DMS79 treated with DMSO at 0.1 percent for 48 hours (cell line): ENCODE measurements at places on chromosomes 6 and 20.

DNA sequence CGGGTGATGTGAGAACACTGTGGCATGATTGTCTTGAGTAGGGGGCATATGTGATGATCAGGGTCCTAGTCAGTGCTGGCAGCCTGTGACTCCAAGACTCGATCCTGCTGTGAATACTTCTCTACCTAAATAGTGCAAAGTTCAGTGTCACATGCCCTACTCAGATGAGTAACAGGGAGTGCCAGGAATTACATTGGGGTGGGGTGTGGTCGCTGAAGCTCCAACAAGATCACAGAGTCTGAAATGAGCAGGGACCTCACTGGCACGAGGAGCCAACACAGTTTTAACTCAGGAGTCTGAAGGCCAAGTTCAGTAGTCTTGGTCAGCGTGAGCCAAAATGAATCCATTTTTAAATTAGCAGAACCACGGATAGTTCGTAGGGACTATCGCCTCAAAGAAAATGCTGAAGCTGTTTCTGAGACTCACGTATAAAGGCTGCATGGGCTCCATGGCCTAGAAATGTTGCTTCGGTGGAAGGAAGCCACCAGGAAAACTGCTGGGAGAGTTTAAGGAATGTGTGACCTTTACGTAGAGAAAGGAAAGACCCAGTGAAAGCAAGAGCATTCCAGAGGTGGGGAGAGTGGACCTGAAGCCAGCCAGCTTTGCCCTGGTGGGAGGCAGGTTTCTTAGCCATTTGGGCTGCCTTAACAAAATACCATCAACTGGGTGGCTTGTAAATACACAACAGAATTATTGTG lies 72.2 kb downstream of the RPP40 start:
- DNase-seq: no peak

- no peak for DNase-seq
Measured at GRCh38 chr6:139760128-139760527, 385.7 kb upstream of the CITED2 start.

- no peak for DNase-seq
Measured at GRCh38 chr6:122845464-122845863, 56.4 kb downstream of the SMPDL3A start.

DNA sequence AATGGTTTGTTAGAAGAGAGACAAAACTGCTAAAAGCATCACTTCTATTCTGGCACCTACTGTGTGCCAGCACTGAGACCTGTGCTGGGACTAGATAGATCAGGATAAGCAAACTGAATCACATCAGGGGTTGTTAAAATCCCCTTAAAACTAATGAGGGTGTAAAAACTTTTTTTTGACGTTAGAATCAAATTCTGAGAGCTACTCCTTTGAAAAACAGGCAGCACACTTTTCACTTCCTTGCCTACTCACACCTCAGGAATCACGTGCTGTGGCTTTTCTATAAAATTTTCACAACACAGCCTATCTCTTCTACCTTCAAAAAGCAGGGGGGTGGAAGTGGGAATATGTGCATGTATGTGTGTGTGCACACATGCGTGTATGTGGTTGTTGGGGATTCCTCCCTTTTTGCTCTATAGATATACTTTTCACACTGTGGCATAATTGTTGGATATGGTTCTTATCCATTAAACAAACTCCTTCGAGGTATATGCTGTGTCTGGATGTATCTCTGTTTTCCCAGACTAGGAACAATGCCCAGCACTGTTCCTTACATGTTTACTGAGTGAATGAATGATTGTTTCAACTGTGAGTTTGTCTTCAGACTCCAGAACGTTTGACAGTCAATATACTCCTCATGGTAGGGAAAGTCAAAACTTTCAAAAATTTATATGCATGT lies 105.4 kb downstream of the FYN start:
- DNase-seq: no peak

GRCh38 chr20:42749556-42749955 lies 440.1 kb downstream of the PTPRT start:
- DNase-seq: no peak

DNA sequence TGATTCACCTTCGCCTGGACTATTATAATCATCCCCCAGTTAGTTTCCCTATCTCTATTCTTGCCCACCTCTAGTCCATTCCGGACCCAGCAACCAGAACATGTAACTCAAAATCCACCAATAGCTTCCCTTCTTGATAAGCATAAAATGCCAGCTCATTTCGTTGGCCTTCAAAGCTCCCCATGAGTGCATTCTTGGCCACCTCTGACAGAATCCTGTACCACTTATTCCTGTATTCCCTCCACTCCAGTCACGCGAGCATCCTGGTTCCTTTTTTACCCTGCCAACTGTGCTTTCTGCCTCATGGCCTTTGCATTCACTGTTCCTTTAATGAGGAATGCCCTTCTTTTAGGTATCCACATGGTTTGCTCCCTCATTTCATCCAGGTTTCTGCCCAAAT lies 36.7 kb downstream of the CYP24A1 start:
- no peak for DNase-seq

DNA sequence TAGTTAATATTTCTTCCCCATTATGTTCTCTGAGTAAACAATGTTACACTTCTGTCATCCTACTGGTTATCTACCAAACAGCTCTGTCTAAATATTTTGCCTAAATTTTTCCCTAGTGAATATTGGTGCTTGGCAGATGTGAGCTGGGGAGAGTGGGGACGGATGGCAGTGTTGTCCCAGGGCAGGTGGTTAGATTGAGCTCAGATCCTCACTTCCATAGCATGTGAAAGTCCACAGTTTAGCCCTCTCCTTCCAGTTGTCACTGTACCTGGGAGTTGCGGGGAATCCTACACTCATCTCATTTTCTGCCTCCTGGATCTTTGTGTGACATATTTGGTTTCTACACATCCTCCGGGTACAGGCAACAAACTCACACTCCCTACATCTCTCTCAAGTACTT lies 484.9 kb downstream of the EPM2A start:
- DNase-seq: no peak

DNA sequence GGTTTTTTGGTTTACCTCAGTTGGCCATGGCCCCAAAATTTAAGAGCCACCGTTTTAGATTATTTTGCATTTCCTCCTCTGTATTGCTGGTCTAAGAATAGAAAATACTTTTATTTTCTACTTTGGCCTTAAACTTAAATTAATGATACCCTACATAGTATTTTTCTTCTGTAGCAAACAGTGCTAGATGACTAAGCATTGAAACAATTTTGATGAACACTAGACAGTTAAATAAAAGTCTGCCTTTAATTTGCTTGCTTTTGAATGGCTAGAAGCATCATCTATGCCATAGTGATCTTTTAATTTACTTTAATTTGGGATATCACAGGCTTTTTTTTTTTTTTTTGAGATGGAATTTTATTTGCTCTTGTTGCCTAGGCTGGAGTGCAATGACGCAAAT lies 106.4 kb downstream of the CD109 start:
- no peak for DNase-seq

- no peak for DNase-seq
Measured at GRCh38 chr6:20415712-20416454, 14.2 kb downstream of the E2F3 start.

GRCh38 chr6:154125421-154125820 lies 86.4 kb downstream of the OPRM1 start:
- DNase-seq: no peak

- DNase-seq: no peak
Measured at GRCh38 chr6:31557443-31558317, 10.3 kb downstream of the NFKBIL1 start.

- peak; percentile 31 for DNase-seq
Measured at GRCh38 chr20:58852543-58853271, at the start of gene GNAS. Gene GNAS (plus strand): TSS chr20:58852716.

DNA sequence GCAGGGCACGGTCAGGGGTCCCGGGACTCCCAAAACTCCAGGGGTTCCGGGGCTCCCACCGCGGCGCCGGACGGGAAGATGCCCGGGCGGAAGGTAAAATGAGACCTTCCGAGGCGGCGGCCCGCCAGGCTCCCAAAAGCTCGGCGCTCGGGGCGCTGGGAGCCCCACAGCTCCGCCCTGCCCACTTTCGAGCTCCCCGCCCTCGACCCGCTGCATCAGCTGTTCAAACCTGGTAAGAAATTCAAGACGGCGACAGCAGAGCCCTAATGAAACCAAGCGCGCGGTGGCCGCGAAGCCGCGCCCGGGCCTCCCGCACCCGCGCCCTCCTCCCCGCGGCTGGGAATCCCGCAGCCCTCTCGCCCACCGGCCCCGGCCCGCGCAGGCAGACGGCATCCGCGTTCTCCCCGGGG lies 369 bp downstream of the SLC4A11 start:
- no peak for DNase-seq

DNA sequence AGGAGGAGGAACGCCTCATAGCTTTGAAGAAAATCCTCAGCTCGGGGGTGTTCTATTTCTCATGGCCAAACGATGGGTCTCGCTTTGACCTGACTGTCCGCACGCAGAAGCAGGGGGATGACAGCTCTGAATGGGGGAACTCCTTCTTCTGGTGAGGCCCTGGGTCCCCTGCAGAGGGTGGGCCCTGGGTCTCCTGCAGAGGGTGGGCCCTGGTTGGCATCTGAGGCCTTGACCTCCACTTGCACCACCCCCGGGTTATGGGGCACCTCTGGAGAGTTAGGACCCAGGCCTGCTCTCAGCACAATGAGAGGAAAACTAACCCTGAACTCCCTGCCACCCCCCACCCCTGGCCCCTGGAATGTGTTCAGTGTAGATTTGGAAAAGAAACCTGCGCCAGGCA lies 47.2 kb downstream of the SYNJ2 start:
- no peak for DNase-seq

DNA sequence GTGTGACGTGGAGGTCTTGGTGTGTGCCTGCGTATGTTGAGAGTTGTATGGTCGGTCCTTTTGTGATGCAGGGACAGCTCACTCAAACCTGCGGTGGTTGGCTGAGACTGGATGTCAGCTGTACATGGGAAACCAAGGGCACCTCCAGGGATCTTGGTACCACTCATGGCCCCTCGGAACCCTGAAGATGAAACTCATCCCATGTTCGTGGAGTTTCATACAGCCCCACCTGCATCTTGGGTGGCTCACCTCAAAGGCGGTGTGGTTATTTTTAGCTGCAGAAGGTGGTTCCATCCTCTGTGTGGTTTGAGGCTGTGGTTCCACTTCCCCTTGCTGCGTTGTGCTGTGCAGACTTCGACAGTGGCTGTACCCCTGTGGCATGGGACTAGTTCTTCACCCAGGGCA lies 52.6 kb upstream of the SLC22A1 start:
- DNase-seq: no peak

DNA sequence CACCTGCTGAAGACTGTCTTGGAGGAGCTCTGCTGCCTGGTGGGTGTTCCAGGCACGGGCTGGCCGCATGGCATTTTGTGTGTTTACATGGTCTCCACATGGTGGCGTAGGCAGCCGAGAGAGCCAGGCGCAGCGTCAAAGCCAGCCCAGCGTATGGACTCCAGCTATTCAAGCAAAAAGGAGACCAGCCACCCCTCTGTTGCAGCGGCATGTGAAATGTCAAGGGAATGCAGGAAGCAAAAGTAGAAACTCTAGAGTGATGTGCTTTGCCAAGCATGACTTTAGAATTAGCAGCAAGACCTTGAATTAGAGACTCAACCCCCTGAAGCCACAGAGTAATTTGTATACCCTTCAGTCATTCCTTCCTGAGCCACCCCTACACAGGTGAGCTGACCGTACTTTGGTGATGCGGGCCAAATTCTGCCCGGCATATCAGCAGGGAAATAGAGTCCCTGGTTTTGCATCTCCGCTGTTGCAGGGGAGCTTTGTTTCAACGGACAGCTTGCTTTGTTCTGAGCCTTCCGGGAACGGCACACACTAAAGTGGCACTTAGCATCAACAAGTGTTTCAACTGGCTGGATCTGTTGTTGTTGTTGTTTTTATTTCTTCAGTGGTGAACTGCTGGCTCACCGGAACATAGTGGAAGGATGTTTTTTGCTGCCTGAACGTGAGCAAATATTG lies 48.5 kb downstream of the FNDC1 start:
- peak; percentile 75 for DNase-seq

DNA sequence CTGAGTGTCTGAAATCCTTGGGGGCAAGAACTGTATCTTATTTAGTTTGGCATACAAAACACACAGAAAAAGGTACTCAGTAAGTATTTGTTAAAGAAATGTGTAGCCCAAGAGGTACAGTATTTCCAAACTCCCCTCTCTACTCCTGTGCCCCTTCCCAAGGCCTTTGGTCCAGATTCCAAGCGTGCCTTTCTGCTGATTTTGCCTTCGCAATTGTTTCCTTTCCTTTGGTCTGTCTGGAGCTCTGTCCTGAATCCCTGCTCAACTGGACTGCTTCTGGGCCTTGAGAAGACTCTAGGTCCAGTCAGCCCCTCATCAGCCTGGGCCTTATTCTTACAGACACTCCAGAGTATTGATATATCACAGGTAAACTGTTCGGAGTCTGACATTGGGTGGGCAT lies 122.2 kb upstream of the SYNCRIP start:
- no peak for DNase-seq

- DNase-seq: no peak
Measured at GRCh38 chr20:2255926-2256531, 39.8 kb upstream of the TGM3 start.

DNA sequence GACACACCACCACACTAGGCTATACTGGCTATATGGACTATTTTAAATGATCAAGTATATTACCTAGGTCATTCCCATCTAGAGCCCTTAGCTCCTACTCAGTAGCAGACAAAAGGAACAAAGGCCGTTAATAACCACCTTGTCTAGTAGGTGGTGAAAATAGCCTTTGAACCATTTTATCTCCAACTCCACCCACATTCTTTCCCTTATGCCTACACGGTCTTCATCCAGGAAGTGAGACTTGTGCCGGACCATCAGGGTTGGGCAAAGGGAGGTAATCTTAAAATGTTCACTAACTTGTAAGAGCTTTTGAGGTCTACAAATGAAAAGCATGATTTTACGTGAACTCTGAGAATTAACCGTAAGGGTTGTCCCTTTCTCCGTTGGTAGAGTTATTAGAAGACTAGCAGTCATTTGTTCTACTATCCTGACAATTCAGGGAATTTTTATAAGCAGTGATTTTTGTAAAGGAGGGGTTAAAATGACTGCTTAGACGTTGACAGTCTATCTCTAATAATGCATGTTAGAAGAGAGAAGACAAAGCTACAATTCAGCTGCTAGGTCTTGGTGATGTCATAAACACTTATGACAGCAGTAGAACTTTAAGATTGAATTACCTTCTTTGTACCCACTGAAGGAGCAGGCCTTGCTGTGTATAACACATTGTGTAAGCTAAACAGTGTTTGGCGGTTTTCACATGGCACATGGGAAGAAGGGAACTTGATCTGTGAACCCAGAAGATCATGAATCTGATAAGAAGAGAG lies 371.8 kb upstream of the JAG1 start:
- DNase-seq: no peak

- no peak for DNase-seq
Measured at GRCh38 chr20:62232194-62232593, 6.1 kb upstream of the OSBPL2 start.
